CD4-positive, alpha-beta T cell treated with Interleukin-4 for 1 hour (primary cell): ENCODE measurements at places on chromosomes 1 and 21.

DNA sequence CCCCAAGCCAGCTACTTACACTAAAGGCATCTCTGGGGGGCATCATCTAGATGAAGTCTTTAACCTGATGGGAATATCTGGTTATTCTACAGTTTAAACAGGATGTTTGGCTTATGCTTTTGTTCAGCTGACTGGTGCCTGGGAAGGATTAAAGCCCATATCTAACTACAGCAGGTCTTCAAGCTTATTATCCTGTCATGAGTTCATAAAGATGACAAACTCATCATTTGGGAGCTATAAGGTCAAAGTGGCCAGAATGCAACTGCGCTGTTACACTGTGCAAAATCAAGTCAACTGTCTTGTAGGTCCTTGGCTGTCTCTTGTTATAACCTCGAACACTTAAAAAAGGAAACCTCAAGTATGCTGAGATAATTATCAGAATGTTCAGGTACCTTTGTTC lies 18.6 kb upstream of the MOB3C start:
- DNase-seq: no peak

- peak; percentile 16 for DNase-seq
These were observed 19.3 kb downstream of the IARS2 start for GRCh38 chr1:220113136-220113695.

DNA sequence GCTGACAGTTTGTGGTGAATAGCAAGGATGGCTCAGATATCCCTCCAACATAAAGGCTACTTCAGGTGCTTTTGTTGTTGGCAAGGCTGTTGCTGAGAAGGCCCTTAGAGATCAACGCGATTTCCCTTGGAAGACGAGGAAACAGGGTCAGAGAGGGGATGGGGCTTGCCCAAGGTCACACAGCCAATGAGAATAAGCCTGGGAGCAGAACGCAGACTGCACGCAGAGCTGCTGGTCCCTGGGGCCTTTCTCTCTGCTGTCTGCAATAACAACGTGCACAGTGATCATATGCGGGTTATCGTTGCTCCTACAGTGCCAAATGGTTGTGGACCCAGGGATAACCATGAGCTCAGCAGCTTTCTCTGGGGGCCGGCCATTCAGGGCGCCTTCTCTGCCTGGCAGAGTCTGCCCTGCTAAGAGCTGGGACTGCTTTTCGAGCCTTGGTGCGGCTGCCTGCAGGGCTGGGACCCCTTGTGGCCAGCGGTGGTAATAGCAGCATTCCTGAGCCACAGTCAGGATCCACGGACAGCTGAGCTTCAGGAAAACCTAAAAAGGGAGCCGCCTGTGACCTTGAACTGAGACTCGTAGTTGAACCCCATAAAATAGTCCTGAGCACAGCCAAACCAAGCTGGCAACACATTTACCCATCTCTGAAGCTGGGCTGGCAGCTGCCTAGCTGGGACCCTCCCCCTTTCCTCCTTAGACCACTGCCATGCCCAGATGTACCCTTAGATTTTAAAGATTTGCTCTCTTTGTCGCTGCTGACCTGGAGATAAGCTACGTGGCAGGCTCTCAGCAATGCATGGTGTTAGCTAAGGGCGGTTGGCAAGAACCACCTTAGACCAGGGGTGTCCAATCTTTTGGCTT lies 39.8 kb downstream of the HTR6 start:
- peak; percentile 59 for DNase-seq

DNA sequence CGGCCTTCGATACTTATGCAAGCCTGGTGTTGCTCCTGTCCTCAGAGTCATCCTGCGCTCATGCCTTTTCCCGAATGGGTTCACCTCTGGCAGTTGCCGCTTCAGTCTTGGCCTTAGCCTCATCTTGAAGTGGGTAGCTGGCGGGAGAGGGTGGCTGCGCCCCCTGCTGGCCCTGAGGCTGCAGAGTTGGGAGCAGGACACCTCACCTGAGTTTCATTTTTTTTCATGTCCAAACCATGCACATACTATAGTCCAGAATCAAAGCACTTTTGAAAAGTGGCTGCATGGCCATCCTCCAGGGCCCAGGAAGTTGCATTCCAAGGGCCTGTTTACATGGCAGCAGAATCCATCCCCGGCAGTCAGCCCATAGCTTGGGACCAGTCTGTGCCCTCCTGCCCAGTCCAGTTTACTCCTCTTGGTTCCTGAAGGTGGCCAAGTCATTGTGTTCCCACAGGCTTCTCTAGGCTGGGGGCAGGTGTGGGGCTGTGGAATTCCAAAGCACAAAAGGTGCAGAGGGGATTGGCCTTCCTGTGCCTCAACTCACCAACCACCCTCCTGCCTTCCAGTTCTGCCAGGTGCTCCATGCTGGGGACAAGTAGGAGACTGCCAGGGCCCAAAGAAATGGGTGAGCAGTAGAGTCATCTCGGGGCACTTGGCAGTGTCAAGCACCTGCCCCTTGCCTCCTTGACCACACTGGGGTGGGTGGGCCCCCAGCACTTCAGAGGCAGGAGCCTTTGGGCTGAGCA lies 44.0 kb downstream of the YARS1 start:
- DNase-seq: peak; percentile 72

- DNase-seq: no peak
These were observed 8.1 kb downstream of the ACOT11 start for GRCh38 chr1:54556110-54556509.

DNA sequence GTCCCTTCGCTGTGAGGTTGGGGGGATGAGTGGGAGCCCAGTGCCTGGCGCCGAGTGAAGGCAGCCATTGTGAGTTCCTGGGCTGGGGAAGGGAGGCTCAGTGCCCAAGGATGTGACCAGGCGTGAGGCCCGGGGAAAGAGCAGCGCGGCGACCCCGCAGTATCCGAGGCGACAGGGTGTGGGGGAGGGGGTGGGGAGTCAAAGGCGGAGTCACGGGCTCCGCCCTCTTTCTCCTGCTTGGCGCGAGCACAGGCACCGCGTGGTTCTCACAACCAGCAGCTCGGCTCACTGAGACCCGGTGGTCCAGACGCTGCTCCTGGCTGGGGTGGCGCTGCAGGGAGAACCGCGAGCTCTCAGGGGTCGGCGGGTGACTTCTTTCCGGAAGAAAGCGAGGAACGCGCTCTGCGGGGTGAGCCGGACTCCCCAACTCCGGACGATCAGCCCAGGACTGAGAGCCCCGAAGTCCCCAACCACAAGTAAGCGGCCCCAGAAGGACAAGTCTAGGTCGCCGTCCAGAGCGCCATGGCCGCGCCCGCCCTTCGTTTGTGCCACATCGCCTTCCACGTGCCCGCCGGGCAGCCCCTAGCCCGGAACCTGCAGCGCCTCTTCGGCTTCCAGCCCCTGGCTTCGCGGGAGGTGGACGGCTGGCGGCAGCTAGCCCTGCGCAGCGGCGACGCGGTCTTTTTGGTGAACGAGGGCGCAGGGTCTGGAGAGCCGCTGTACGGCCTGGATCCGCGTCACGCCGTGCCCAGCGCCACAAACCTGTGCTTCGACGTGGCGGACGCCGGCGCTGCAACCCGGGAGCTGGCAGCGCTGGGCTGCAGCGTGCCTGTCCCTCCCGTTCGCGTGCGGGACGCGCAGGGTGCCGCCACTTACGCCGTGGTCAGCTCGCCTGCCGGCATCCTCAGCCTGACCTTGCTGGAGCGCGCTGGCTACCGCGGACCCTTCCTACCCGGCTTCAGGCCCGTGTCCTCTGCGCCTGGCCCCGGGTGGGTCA lies at the start of gene HPDL:
TSS of gene HPDL (plus strand) at position 269 of the 997 bp plus-strand sequence. CDS start at position 523, 254 bp downstream.
- peak; percentile 52 for DNase-seq

DNA sequence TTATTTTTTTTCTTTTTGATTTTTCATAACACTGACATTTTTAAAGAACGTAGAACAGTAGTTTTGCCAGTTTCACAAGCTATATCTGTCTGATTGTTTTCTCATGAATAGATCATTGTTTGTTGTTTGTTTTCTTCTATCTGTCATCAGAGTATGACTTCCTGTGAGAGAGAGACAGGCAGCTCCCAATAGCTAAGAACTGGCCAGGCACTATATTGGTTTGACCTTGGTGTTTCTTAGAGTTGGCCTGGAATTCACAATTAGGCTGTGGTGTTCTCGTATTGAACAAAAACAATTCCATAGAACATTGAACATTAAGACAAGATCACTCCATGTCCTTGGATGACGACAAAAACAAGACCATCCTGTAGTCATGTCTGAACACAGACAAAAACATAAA lies 43.4 kb downstream of the RPS6KC1 start:
- no peak for DNase-seq

- DNase-seq: no peak
These were observed 39.3 kb downstream of the HMGB4 start for GRCh38 chr1:33903210-33903589.

DNA sequence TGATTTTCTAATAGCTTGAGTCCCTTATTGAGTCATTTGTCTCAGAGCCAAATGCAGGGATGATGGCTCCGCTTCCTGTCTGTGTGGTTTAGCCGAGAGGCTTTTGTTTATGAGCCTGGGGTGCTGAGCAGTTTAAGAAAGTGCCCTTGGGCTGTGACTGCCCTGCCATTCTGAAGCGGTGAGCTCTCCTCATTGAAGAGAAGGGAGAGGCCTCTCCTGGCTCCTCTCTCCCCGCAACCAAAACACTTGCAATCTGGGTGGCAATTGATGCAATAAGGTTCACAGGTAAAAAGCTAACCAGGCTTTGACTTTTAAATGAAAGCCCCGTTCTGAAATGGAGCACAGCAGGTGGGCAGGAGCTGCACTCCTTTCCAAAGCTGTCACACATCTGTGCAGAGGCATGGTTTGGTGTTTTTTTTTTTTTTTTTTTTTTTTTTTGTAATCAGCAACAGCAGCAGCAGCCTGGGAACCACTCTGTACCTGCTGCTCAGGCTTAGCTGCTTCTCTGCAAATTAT lies 403.7 kb downstream of the SIPA1L2 start:
- DNase-seq: peak; percentile 21

DNA sequence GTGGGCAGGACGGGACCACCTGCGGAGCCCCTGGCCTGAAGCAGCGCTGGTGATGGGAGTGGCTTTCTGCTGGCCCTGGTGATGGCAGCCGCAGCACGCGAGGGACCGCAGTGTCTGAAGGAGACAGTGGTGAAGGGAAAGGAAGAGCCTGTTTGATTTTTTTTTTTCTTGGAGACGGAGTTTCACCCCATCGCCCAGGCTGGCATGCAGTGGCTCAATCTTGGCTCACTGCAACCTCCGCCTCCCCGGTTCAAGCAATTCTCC lies 40.2 kb upstream of the TRAPPC10 start:
- no peak for DNase-seq

DNA sequence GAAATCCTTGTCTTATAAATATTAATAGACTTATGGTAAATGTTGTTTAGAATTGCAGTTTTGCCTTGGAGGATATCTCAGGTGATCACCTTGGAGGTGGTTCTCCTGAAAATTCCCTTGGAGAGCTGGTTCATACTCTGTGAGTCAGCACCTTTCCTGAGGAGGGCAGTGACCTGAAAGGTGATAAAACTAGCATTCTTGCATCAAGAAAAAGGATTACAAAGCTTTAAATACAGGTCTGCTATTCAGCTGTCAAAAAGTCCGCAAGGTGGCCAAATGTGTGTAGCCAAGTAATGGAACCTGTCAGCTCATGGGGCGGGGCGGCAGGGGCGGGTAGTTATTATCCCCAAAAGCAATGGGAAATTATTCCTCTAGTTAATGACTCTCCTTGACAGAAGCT lies 52.8 kb upstream of the EDARADD start:
- DNase-seq: no peak

- no peak for DNase-seq
These were observed 421.4 kb upstream of the RUNX1 start for GRCh38 chr21:35470522-35470921.

GRCh38 chr1:223074445-223075300 lies 68.4 kb downstream of the TLR5 start:
- no peak for DNase-seq

DNA sequence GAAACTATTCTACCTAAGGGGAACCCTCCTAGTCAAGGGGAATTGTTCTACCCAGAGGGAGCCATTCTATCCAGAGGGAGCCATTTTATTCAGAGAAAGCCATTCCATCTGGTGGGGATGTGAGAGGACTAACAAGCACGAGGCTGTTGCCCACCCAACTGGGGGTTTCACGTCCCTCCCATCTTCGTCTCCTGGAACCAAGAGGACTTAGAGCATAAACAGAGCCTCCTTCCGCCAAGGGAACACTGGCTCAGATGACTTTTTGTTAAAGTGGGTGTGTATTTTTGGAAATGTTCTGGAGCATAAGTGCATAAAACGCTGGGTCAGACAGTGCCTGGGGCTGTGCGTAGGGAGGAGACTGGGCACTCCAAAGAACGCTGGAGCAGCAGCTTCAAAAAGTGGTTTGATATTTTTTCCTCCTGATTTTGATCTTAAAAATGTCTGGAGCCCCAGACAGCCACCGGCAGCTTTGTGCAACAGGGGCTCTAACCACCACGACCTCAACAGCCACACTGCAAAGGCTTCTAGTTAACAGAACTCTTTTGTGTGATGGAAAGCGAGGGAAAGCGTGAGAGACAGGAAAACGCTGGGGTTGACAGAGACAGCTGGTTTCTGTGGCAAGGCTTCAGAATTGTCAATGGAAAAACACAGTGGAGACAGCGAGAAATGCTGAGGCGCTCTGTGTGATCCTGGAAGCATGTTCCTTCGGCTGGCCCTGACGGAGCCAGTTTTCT lies 363.6 kb upstream of the CAMK1G start:
- DNase-seq: no peak

GRCh38 chr1:181127898-181128453 lies 39.5 kb downstream of the IER5 start:
- no peak for DNase-seq

DNA sequence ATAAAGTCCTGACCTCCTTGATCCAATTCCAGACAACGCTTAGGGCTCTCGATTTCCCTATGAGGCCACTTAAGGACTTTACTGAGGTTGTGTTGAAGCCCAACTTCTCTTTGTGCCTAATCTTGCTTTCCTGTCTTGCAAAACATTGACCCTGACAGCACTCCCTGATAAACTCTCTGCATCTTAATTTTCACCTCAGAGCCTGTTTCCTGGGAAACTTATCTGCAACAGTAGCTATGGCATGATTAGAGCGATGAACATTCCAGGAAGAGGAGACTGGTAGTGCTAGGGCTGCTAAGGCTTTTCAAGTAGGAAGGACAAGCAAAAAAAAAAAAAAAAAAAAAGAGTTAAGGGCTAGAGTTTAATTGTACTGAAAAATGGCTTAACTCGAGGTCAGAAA lies 118.9 kb downstream of the RGS21 start:
- no peak for DNase-seq

GRCh38 chr1:203559523-203559922 lies 65.6 kb downstream of the OPTC start:
- DNase-seq: no peak

GRCh38 chr1:246532519-246532918 lies 25.4 kb upstream of the SMYD3 start:
- no peak for DNase-seq

GRCh38 chr21:38399103-38399502 lies 99.2 kb downstream of the ERG start:
- DNase-seq: no peak

DNA sequence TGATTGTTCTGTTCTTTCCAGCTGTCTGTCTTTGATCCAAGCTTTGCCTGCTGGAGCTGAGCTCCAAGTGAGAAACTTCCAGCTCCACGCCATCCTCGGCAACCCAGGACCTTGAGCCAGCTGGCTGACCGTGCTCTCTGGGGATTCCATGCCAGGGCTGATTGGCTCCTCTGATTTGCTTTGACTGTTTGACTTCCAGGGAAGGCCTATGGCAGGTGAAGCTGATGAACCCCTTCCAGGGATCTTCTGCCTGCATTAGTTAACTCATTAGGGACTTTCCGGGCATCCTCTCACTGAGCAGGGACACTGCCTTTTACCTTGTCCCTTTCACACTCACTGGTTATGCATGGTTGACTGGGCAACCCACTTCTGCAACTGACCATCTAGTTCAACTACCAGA lies 406.1 kb downstream of the RPS6KC1 start:
- DNase-seq: no peak

GRCh38 chr1:228059634-228060457 lies 22.7 kb upstream of the ARF1 start:
- DNase-seq: peak; percentile 84
